ENCODE measurements at places on chromosomes 11 and 22. TPM values are rescaled to one million over a fixed set of nuclear protein-coding genes. Genes with fewer than 3 reads are reported as not detected.

Gene PIK3IP1
- total RNA-seq, result 0.51 TPM

GRCh38 chr11:68666849-68667248 is 17.5 kb upstream of the GAL start:
- H3K27ac ChIP-seq, result no peak overlapping the region
- no peaks in the 10 kb centered on the region for H3K4me1 ChIP-seq
- no peak overlapping the region for H3K4me3 ChIP-seq

DNA sequence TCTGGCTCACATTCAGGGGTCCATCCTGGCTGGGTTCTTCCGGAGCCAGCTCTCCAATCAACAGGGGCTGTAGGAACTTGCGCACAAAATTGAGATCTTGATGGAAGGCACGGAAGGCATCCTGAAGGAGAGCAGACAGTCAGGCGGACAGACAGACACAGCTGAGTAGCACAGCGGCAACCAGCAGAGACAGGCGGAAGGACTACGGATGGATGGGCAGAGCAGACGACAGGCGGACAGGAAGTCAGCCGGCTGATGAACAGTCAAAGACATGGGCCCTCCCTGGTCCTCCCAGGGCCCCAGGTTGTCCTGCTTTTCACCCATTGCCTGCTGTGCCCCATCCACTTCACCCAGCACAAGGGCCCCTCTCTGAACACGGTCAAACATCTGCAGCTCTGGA is 11.3 kb downstream of the FADS3 start:
- no peak for DNase-seq
- no peaks in the 10 kb centered on the region for H3K27me3 ChIP-seq
- no peak overlapping the region for H3K4me3 ChIP-seq
- H3K4me1 ChIP-seq, result peaks cover 8% of the 10 kb centered on the region
- H3K27ac ChIP-seq, result no peak overlapping the region

Gene PGM2L1
- 7.5 TPM for total RNA-seq

Gene OR2AG1
- not detected for total RNA-seq

DNA sequence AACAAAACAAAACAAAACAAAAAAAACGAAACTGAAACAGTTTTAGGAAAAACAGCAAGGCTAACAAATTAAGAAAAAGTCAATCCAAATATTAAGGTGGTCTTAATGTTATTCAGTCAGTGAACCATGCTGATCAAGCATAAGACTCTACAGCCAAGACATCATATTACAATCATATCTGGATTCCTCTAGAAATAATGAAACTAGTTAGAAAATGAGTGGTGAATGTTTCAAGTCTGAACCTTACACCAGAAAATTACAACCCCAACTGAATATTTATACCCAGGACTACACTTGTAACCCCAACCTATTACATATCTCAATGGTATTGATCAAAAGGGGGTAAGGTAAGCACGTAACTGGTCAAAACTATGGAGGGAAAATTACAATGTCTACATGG is 48.8 kb downstream of the ACAT1 start:
- no peak overlapping the region for H3K27ac ChIP-seq
- H3K36me3 ChIP-seq, result peaks cover 54% of the 10 kb centered on the region
- no peak for DNase-seq
- H3K27me3 ChIP-seq, result no peaks in the 10 kb centered on the region

DNA sequence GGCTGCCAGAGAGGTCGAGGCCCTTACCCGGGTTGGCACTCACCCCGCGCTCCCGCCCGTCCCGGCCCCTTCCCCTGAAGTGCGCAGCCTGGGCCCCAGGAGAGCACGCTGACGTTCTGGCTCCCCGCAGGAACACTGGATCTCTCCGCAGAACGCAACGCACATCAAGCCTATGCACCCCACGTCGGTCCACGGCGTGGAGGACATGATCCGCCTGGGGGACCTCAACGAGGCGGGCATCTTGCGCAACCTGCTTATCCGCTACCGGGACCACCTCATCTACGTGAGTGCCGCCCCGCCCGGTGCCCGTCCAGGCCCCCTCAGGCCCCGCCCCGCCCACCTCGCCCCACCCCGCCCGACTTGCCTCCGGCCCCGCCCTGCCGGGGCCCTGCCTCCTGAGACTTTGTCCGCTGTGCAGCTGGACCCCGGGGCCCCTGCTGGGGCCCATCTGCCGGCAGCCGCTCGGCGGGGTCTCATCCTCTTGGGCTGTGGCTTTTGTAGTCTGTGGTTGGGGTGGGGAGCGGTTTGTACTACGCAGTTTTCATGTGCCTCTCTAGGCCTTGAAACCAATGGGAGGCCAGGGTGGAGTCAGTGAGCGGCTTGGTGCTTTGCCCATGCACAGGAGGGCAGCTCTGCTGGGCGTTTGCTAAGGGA is 19.7 kb downstream of the MYO7A start:
- no peaks in the 10 kb centered on the region for H3K36me3 ChIP-seq
- H3K27ac ChIP-seq, result no peak overlapping the region
- peaks cover 20% of the 10 kb centered on the region for H3K4me1 ChIP-seq
- no peaks in the 10 kb centered on the region for H3K27me3 ChIP-seq

GRCh38 chr11:2097998-2098690 is 41.0 kb downstream of the IGF2 start:
- H3K27ac ChIP-seq, result no peak overlapping the region
- peaks cover 47% of the 10 kb centered on the region for H3K4me1 ChIP-seq
- DNase-seq, result no peak
- H3K36me3 ChIP-seq, result no peaks in the 10 kb centered on the region

DNA sequence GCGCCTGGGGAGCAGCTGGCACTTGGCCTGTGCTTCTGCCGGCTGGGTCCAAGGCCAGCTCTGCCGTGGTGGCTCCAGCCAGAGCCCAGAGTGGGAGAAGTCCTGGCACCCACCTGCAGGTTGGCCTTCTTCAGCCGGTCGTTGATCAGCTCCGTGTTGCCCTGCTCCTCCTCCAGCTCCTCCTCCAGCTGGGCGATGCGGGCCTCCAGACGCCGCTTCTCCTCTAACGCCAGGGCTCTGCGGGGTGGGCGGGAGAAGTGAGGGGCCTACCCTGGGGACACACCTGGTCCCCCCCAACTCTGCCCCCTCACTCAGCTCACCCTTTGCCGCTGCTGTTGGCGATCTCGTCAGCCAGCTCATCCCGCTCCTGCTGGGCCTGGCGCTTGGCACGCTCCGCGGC is 32.6 kb downstream of the APOL1 start:
- H3K4me1 ChIP-seq, result no peaks in the 10 kb centered on the region
- no peaks in the 10 kb centered on the region for H3K27me3 ChIP-seq
- H3K27ac ChIP-seq, result no peak overlapping the region
- H3K4me3 ChIP-seq, result no peak overlapping the region
- H3K36me3 ChIP-seq, result peaks cover 44% of the 10 kb centered on the region

Gene CECR2
- 17.6 TPM for total RNA-seq

DNA sequence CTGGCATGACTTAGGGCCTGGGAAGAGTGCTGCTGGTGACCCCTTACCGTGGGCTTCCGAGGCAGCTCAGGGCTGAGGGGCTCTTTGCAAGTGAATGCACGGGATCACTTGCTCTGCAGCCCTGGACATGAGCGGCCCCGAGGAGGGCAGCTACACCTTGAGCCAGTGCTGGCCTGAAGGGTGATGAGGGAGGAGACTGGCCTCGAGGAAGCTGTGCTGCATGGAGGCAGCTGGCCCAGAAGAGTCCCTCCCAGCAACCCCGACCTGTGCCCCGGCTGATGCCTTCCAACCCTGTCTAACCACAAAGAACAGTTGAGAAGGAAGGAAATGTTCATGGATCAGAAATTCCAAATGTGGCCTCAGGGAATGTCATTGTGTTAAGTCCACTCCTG is 45.2 kb downstream of the TBX1 start:
- H3K4me3 ChIP-seq, result no peak overlapping the region
- H3K4me1 ChIP-seq, result peaks cover 18% of the 10 kb centered on the region
- H3K27ac ChIP-seq, result no peak overlapping the region
- H3K36me3 ChIP-seq, result no peaks in the 10 kb centered on the region

DNA sequence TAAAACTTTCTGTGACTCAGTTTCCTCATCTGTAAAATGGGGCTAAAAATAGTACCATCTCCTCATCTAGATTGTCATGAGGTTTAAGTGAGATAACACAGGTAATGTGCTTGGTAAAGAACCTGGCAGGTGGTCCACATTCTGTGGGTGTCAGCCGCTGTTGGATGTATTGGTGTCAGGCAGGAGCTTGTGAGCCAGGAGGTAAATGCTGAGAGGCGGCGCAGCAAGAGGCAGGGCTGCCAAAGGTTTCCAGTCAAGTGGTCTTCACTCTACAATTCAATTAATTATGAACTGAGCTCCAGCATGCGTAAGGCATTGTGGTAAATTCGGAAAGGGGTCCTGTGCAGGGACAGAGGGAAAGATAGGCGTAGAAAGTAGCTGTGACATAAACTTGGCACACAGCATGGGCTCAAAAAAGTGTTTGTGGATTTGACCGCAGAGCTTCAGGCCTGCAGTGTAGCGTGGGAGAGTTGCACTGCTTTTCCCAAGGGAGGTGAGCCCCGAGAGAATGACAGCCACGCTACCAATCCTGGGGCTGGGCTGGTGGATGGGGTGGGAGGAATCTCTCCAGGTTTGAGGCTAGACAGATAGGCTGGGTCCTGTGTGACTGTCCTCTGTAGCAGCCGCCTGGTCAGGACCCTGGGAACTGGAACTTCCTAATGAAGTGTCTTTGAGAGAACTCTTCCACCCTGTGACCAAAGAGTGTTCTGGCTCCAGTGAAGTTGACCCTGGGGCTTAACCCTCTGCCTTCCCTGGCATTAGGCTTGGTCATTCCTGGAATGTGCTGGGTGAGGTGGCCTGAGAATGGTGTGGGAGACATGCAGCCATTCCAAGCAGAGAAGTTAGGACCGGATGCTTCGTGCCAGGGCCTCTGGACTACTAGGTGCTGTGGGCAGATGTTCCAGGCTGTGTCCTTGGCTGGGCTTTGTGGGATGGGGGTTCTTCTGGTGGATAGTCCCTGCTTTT is 122.4 kb downstream of the FEZ1 start:
- H3K27ac ChIP-seq, result no peak overlapping the region
- H3K4me1 ChIP-seq, result no peaks in the 10 kb centered on the region
- no peak for DNase-seq
- no peak overlapping the region for H3K4me3 ChIP-seq
- no peaks in the 10 kb centered on the region for H3K27me3 ChIP-seq

DNA sequence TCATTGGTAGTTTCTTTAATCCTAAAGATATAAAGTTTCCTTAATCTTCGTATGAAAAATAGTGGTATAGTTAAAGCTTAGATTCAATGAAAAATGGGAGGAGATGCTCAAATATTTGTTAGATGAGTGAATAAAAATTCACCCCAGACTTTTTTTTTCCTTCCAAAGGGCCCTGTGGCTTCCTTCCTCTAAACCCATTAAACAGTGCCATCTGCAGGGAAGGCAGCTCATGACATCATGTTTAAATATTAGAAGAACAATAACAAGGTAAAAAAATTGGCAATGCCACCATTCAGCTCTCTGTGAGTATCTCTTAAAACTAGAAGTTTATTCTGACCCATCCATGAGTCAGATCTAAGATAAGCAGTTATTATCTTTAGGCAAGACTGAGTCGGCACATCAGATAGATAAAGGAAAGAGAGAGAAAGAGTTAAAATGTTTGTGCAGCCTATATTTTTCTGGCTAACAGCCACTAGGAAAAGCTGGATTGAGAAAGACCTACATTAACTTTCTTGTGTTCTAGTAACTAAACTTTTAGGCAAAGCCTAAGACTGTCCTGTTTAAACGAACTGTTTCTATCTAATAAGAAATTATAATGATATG is 19.1 kb upstream of the OOSP1 start:
- peak; percentile 50 for DNase-seq
- no peaks in the 10 kb centered on the region for H3K27me3 ChIP-seq
- no peaks in the 10 kb centered on the region for H3K36me3 ChIP-seq

GRCh38 chr22:47012589-47013370 is 250.3 kb downstream of the TBC1D22A start:
- no peak overlapping the region for H3K27ac ChIP-seq
- no peaks in the 10 kb centered on the region for H3K4me1 ChIP-seq
- DNase-seq, result no peak
- no peak overlapping the region for H3K4me3 ChIP-seq
- H3K27me3 ChIP-seq, result no peaks in the 10 kb centered on the region
- H3K36me3 ChIP-seq, result no peaks in the 10 kb centered on the region

DNA sequence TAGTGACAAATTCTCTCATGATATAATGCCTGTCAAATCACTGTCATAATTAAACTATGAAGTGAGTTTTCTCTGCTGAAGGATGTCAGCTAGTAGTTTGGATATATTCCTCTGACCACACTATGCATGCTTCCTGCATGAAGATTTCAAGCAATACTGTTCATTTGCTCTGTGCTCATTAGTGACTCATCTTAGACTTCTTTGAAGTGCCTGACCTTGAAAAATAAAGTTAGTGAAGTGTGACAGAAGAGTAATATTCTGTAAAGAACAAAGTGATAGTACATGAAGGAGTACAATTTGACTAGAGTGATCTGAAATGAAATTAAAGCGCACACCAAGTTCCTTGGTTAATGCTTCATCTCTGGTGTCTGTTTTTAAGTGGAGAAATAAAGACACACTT is 629.5 kb upstream of the ANO3 start:
- H3K4me1 ChIP-seq, result no peaks in the 10 kb centered on the region
- no peaks in the 10 kb centered on the region for H3K27me3 ChIP-seq
- no peak overlapping the region for H3K27ac ChIP-seq
- no peak for DNase-seq
- no peaks in the 10 kb centered on the region for H3K36me3 ChIP-seq

Gene TP53AIP1
- total RNA-seq, result 0.03 TPM

Gene SLN
- total RNA-seq, result 0.36 TPM

Gene TPH1
- 0.08 TPM for total RNA-seq

DNA sequence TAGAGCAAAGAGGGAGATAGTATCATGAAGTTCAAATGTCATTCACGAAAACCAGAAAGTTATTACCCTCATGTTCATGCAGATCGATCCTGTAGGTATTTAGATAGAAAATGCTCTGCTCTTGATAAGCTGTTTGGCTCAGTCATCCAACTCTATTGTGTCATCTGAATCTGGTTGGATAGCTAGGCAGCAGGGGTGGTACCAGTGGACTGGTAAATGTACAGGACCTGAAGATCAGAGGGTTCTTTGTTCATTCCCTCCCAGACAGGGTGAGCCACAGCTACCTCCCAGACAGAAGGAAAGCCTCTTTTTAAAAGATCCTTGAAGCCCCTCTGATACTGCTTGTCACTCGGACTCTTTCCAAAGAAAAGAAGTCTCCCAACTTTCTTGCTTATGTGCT is 29.8 kb upstream of the DRD2 start:
- peak overlapping the region; percentile 98 for H3K27ac ChIP-seq
- H3K4me1 ChIP-seq, result peaks cover 31% of the 10 kb centered on the region
- peak; percentile 71 for DNase-seq

GRCh38 chr11:35144136-35144741 is 5.3 kb downstream of the CD44 start:
- H3K36me3 ChIP-seq, result no peaks in the 10 kb centered on the region
- H3K27ac ChIP-seq, result no peak overlapping the region
- no peak overlapping the region for H3K4me3 ChIP-seq
- DNase-seq, result no peak
- no peaks in the 10 kb centered on the region for H3K27me3 ChIP-seq

Data from SJCRH30 (cell line).